Lung microvascular endothelial cell (primary cell): ENCODE measurements at places on chromosomes 4 and X. TPM values are rescaled to one million over a fixed set of nuclear protein-coding genes. Genes with fewer than 3 reads are reported as not detected.

PQBP1 gene
- total RNA-seq = 64.1 and 71.0 TPM in 2 replicates

STAP1 gene
- total RNA-seq = not detected in 2 replicates

DNA sequence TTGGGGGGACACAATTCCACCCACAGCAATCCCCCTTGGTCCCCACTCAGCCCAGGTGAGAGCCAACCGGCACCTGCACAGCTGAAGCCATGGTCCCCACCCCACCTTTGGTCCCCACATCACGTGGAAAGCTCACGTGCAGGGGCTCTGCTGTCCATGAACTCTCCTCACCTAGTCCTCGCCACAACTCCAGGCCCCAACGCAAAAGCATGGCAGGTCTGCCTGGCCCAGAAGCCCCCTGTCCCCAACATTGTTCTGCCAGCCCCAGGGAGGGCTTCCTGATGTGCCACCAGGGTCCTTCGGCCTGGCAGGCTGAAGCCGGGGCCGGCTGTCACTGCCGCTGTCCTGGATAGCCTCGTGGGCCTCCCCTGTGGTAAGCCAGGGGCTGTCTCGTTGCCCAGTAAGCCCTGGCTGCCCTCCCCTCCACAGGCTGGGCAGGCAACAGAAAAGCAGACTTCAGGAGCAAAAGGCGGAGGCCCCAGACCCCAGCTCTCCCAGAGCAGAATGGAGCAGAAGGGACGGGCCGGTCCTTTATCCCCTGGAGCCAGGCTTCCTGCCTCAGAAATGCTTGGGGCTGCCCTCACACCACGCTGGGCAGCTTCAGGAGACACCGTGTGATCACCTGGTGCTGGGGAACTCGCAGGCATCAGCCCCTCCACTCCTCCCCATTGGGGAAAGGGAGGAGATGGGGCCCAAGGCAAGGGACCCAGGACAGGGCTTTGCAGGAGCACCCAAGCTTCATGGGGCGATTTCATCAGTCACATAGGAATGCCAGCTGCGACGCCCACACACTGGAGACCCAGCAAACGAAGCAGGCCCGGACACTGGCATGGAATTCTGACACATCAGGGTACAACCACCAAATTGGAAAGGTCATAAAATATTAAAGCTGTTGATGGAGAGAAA, 103.7 kb downstream of the ADRA2C start:
- DNase-seq = no peak

DNA sequence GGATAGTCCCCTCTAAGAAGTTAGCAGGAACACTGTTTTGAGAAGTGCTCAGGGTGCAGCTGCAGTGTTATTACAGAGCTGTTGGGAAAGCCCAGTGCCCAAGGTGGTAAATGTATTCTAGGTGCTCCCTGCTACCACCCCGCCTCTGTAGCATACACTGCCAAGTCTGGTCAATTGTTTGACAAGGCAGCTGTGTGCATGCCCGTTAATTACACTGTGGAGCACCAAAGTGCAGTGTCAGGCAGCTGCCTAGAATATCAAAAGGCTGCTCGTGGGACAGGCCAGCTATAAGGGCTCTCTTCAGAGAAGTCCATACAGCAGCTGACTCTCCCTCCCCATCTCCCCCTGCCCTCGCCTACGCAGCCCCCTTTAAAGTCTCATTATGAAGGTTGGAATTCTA, 99.9 kb upstream of the KLHL13 start:
- no peak for DNase-seq

GRCh38 chrX:35122756-35123155, 180.2 kb downstream of the FAM47B start:
- no peak for DNase-seq

- DNase-seq = no peak
Measured at GRCh38 chrX:12421918-12422317, 283.6 kb downstream of the FRMPD4 start.
